ENCODE measurements at places on chromosomes 5 and 9.

GRCh38 chr5:35618304-35618636 is 607 bp downstream of the SPEF2 start:
- no peaks in the 10 kb centered on the region for H3K36me3 ChIP-seq
- DNase-seq, result no peak
- peak overlapping the region; percentile 63 for H3K27ac ChIP-seq
- peaks cover 15% of the 10 kb centered on the region for H3K4me1 ChIP-seq
- peak overlapping the region; percentile 67 for H3K4me3 ChIP-seq

GRCh38 chr9:126431077-126431742 is 104.6 kb downstream of the MVB12B start:
- H3K27me3 ChIP-seq, result no peaks in the 10 kb centered on the region
- H3K36me3 ChIP-seq, result peaks cover 20% of the 10 kb centered on the region
- no peaks in the 10 kb centered on the region for H3K4me1 ChIP-seq
- DNase-seq, result no peak
- no peak overlapping the region for H3K27ac ChIP-seq
- H3K4me3 ChIP-seq, result no peak overlapping the region

GRCh38 chr9:130143958-130144366 is 28.2 kb upstream of the NCS1 start:
- H3K27ac ChIP-seq, result peak overlapping the region; percentile 31
- peaks cover 30% of the 10 kb centered on the region for H3K4me1 ChIP-seq
- H3K27me3 ChIP-seq, result no peaks in the 10 kb centered on the region
- DNase-seq, result no peak

DNA sequence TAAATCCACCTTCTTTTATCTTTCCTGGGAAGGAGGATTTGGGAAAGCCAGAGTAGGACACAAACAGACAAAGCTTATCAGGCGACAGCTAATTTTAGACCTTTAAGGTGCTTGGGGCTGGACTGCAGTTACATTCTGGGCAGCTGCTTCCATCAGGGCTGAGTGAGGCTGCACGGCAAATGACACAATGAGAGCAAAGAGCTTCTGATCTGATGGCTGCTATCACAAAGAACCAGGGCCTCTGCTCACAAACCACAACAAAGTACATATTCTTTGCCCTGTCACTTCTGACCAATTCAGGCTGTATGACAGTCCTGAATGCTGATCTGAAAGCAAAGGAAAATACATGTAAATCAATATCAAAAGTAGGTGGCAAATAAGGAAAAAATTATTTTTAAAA is 93.1 kb downstream of the MRPS27 start:
- H3K27ac ChIP-seq, result no peak overlapping the region
- H3K27me3 ChIP-seq, result no peaks in the 10 kb centered on the region

- H3K27ac ChIP-seq, result no peak overlapping the region
- H3K4me1 ChIP-seq, result no peaks in the 10 kb centered on the region
- no peaks in the 10 kb centered on the region for H3K36me3 ChIP-seq
- no peak overlapping the region for H3K4me3 ChIP-seq
- no peaks in the 10 kb centered on the region for H3K27me3 ChIP-seq
- no peak for DNase-seq
Observed at GRCh38 chr5:165228184-165228583, 1722.8 kb downstream of the MAT2B start.

DNA sequence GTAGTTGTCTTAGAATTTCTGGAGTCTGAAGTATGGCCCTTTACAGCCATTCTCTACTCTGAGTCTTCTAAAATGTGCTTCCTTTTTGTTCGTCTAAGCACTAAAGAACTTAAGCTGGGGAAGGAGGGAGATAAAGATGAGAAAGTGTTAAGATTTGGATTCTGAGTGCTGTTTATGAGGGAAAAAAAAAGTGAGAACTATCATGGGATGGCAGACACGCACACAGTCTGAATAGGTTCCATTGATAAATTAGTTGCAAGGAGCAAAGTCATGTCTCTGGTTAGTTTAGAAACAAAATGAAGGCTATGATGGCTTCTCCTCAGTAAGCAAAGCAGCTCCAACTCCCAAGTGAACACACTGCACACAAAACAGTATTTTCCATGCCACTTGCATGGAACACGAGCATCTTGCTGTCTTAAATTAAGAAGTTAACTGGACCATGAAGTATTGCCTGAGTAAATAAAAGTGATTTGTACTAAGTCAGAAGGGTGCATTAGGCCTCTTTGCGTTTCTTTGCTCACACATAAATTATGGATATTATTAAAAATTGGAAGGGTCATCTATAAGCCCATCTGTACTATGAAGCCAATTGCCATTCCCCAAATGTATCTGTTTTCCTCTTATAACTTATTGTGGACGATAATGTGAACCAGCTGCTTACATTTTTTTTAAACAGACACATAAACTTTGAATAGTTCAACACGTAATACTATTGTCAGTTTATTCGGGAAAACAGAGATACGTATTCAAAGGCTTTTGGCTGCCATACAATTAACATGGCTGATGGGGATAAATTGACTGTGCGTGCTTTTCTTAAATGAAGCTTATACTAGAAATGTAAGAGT is 199.3 kb downstream of the SGCD start:
- H3K36me3 ChIP-seq, result no peaks in the 10 kb centered on the region
- H3K27me3 ChIP-seq, result no peaks in the 10 kb centered on the region
- no peak for DNase-seq
- H3K4me1 ChIP-seq, result peaks cover 3% of the 10 kb centered on the region
- no peak overlapping the region for H3K4me3 ChIP-seq

GRCh38 chr5:58466939-58467338 is 7.1 kb upstream of the PLK2 start:
- H3K27me3 ChIP-seq, result no peaks in the 10 kb centered on the region
- DNase-seq, result no peak
- no peak overlapping the region for H3K27ac ChIP-seq
- no peaks in the 10 kb centered on the region for H3K36me3 ChIP-seq
- H3K4me1 ChIP-seq, result no peaks in the 10 kb centered on the region
- H3K4me3 ChIP-seq, result no peak overlapping the region

DNA sequence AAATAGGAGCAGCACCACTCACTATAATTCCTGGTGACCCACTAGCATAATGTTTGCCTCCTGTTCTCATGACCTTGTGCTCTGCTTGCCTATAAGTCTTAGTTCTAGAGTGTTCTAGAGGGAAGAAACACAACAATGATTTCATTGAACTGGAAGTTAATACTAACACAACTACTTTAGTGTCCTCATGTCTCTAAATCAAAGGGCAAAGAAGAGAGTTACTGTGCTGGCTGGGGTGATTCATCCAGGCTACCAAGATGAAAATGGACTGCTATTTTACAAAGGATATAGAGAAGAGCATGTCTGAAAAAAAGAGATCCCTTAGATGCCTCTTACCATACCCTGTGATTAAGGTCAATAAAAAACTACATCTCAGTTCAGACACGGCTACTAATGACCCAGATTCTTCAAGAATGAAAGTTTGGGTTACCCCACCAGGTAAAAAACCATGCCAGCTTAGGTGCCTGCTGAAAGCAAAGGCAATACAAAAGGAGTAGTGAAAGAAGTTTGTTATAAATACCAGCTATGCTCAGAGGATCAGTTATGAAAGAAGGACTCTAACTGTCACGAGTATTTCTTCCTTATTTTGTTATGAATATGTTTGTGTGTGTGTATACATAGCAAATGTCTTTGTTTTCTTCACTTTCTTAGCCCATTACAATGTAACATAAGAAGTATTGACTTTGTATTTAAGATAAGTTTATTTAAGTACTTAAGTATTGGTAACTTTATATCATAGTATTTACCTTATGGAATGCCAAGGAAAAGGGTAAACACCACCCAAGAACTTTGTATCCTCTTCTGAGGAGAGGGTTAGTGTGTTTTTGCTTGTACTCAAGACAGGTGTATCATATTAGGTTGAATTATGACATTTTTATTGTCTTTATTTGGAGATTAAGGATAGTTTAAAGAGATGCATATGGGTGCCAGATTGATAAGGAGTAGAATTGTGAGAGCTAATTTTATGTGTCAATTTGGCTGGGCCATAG is 314.1 kb upstream of the PTGER4 start:
- DNase-seq, result no peak
- no peak overlapping the region for H3K4me3 ChIP-seq
- no peaks in the 10 kb centered on the region for H3K36me3 ChIP-seq
- H3K27ac ChIP-seq, result no peak overlapping the region
- no peaks in the 10 kb centered on the region for H3K27me3 ChIP-seq

- no peaks in the 10 kb centered on the region for H3K36me3 ChIP-seq
- DNase-seq, result no peak
- H3K4me3 ChIP-seq, result no peak overlapping the region
- H3K27ac ChIP-seq, result no peak overlapping the region
- peaks cover 14% of the 10 kb centered on the region for H3K4me1 ChIP-seq
Observed at GRCh38 chr9:21015995-21016394, 15.4 kb downstream of the HACD4 start.

DNA sequence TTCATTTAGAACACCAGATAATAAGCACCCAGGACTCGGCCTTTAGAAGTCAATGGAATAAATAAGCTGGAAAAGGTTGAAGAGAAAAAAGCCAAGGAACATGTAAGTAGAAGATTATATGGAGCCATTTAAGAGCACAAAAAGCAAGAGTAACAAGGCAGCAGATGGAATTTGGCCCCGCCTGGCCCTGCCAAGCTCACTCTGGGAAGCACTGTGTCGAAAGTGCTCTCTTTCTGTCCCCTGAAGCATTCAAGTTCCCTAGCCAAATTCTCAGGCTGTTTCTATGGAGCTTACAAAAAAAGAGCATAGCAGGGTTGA is 73.0 kb upstream of the GPR151 start:
- H3K4me1 ChIP-seq, result no peaks in the 10 kb centered on the region
- no peak overlapping the region for H3K4me3 ChIP-seq
- no peaks in the 10 kb centered on the region for H3K27me3 ChIP-seq
- H3K36me3 ChIP-seq, result no peaks in the 10 kb centered on the region
- no peak overlapping the region for H3K27ac ChIP-seq

DNA sequence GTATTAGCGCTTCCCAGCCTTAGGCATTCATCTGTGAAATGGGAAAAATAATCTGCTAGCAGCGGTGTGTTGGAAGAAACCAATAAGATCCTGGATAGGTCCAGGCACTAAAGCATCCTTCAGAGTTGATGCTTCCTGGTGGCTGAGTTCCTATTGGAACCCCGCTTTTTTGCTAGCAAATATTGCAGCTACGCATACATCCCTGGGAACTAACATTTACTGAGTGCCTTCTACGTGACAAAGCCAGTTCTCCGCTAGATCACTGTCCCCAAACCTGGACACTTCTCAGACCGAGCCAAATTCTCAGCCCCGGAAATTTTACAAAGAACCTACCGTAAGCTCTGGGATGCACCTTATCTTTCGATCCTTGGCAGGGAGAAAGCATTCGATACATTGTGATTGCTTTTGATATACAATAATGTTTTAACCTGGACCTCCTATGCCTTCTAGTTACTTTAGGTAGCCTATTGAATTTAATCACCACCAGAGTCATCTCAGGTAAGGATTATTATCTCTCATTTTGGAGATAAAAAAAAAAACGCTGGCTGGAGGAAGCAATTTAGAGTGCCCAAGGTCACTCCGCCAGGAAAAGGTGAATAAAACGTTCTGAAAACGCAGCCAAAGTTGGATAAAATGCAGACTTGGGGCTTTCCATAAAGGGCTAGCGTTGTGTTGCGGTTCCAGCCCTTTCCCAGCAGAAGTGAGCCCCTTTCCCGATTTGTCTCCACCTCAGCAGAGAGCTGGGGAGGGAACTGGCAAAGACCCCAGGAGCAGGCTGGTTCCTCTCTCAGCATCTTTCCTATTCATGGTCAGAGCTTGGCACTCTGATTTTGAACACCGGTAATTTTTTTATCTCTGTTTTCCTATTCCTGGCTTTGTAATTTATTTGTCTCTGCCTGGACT is 2.6 kb upstream of the MSX2 start:
- no peaks in the 10 kb centered on the region for H3K36me3 ChIP-seq
- H3K4me1 ChIP-seq, result no peaks in the 10 kb centered on the region
- H3K4me3 ChIP-seq, result peak overlapping the region; percentile 32
- H3K27me3 ChIP-seq, result no peaks in the 10 kb centered on the region
- no peak overlapping the region for H3K27ac ChIP-seq
- no peak for DNase-seq

DNA sequence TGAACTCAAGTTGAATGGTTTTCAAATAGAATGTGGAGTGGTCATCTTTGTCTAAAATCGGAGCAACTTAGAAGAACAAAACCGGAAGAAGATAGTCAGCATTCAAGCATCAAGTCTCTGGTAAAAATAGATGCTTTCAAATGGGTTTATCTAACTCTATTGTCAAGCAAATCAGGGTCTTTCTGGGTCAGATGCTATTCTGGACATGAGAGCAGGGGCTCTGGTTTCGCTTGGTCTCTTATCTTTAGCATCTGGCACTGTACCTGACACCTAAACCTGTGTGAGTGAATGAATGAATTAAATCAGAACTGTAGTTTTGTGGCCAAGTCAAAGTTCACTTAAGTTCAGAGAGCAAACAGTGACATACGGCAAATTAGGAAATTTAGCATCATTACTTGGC is 173.5 kb downstream of the SLIT3 start:
- H3K4me1 ChIP-seq, result peaks cover 13% of the 10 kb centered on the region
- H3K27ac ChIP-seq, result no peak overlapping the region
- no peaks in the 10 kb centered on the region for H3K36me3 ChIP-seq
- DNase-seq, result no peak

DNA sequence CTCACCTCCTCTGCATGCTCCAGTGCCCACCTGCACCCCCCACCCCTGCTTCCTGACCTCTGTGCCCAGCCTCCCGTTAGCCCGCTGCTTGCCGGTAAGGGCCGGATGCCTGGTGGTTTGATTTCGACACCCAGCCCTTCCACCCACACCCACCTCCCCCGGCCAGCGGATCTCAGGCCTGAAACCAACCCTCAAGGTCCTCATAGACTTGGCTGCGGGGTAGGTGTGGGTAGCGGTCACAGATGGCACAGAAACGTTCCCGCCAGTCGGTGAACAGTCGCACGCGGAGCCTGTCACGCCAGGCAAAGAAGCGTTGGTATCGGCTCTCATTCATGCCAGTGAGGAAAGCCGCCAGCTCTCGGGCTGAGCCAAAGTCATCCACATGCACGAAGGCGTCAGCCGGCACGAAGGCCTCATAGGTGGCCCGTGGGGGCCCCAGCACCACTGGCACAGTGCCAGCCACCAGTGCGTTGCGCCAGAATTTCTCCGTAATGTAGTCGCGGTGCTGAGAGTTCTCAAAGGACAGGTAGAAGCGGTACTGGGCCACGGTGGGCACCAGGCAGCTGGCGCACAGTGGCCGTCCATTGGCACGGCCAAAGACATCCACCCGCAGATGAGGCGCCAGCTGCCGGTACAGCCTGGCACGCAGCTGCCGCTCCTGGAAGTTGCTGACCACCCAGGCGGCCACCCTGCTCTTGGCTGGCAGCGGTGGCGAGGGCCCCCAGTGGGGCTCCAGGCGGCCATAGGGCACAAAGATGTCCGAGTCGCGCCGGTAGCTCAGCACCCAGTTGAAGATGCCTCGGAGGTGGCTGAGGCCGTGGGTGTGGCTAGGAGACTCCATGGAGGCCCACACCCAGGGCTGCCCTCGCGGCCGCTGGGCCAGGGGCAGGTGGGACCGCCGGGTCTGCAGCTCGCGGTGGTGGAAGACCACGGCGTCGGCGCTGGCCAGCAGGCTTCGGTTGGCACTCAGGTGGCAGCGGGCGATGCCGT is 1.1 kb downstream of the FUT7 start:
- no peak for DNase-seq
- no peak overlapping the region for H3K4me3 ChIP-seq
- H3K27ac ChIP-seq, result no peak overlapping the region
- peaks cover 40% of the 10 kb centered on the region for H3K4me1 ChIP-seq
- H3K36me3 ChIP-seq, result no peaks in the 10 kb centered on the region

Measured in tibial artery (tissue), 4 donors.